ENCODE measurements at places on chromosomes 12 and 14.

DNA sequence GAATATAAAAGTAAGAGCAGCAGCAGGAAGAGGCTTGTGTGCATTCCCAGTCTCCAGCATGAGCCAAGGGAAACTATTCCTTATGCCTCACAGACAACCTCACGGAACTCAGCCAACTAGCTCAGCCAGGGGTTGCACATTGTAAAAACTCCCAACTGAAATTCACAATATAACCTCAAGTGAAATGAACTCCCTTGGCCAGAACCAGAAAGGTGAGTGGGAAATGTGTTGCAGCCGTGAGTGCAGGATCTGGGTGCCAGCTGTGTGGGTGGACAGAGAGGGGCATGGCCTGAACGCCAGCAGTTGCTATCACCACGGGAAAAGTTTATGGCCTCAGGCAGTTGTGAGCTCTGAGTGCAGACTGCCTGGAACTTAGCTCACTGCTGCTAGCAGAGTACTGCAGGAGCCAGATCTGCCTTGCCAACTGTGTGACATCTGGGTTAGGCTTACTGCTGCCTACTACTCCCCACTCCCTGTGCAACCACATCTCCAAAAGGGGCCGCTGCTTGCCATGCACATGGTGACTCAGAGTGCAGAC is 2.3 kb upstream of the CLEC1A start:
- DNase-seq, result no peak

GRCh38 chr14:28375295-28375694 is 391.3 kb upstream of the FOXG1 start:
- no peak for DNase-seq

GRCh38 chr12:58285551-58285950 is 344.2 kb downstream of the ATP23 start:
- DNase-seq, result no peak

- DNase-seq, result no peak
Measured at GRCh38 chr12:129190827-129191226, 337.5 kb downstream of the GLT1D1 start.

- DNase-seq, result no peak
Measured at GRCh38 chr12:34597548-34598351, 575.5 kb downstream of the ALG10 start.

DNA sequence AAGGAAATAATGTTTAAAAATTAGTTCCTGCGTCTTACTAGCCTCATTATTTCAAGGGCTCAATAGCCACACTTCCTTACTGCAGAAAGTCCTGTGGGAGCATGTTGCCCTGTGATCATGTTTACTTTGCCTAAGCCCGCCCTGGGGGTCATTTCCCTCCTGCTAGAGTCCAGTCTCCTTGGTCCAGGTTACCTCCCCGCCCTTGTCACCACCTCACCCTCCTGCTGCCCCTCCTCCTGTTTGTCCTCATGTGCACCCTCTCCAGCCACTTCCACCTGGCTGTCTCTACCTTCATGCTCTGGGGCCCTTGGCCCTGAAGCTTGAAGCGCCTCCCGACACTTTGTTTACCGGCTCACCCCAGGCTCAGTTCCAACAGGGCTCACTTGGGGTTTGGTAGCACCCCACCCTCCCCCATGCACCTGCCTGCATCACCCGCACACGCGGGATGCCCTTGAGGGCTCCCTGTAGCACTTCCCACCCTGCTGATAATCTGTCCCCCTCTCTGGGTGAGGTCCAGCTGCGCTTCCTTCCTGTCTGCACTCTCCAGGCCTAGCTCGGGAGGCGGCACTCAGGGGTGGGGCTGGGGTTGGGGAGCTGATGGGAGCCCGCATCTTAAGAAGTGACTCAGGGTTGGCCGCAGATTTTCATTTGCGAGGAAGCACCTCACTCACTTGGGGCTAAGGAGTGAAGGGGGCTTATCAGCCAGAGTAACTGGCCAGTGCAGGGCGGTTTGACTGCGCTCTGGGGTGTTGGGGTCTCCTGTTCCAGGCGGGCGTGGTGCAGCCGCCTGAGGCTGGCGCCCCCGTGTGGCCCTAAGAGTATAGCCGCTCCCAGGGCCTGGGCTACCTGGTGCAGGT is 40.1 kb downstream of the SMIM41 start:
- peak; percentile 35 for DNase-seq

DNA sequence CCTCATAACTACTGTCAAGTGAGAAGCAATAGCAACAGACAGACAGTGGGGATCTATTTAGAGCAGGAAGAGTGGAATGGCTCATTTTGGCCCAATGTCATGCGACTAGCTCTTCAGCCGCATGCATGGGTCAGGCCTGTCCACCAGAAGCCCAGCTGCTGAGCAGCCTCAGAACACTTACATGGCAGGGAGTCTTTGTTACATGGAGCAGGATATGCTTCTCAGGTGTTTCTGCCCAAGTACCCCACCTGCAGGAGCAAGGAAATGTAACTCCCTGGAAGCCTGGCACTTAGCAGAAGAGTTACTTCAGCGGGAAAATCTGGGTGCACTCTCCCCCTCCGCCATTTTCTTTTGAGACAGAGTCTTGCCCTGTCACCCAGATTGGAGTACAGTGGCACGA is 73.5 kb upstream of the ARHGAP5 start:
- DNase-seq, result no peak

DNA sequence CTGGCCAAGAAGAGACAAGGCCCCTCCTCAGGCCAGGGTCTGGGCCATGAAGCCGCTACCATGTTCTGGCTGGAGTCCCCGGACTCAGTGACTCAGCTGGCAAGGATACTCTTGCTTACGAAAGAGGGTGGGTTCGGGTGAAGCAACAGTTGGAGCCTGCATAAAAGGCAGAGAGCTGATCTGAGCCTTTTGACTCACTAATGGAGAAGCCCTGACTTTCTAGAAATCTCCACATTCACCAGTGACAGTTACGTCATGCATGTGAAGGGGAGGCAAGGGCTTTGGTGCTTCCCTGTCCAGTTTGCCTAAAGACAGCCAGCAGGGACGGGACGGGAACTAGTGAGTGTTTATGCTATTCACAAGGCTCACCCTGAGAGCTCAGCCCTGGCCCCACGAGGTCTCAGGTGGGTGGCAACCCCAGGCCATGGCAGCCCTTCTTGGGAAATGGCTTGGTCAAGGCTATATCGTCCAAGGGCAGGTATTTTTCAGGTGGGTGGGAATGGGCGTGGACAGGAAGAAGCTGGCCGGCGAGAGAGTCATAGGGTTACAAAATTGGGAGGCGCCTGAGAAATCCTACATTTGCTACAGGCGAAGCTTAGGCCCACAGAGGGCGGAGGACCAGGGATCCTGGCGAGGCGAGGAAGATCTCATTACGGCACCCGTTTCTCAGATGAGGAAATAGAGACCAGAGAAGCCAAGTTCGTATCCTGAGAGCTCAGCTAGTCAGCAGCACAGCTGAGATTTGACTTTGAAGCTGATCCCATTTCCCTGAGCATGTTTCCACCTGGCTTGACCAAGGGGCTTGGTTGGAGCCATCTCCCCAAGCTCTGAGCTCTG is 314.6 kb downstream of the BCL11B start:
- no peak for DNase-seq

DNA sequence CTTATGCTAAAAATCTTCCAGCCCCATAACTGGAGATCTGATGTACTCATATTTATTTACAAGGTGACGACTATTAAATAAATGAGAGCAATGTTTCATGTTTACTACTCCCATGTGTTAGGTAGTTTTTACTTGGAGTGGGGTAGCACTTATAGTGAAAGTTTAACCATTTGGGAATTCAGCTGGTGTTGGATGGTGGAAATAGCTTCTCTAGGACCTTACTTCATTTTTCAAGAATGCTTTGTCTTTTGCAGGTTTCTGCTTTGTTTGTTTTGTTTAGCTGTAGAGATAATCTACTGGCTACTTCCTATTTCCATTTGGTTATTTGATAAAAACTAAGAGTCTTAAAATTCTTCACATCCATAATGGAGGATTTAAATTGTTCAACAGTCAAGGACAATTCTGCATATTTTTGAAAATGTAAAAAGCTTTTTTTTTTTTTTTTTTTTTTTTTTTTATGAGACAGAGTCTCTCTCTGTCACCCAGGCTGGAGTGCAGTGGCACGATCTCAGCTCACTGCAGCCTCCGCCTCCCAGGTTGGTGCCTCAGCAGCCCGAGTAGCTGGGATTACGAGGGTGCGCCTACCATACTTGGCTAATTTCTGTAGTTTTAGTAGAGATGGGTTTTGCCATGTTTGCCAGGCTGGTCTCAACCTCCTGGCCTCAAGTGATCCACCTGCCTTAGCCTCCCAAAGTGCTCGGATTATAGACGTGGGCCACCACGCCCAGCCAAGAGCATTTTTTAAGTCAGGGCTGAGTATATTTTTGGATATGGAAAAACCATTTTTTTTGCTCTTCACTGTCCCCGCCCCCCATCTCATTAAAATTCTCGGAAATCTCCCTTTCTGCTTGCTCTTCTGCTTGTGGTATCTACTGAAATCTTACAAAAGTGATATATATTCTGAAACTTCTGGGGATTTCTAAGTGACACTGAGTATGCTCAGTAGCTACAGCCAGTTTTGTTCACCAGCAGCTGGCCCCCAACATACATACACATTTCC is 1.4 kb upstream of the ABCD2 start:
- peak; percentile 58 for DNase-seq

GRCh38 chr12:15648558-15648957 is 140.6 kb downstream of the EPS8 start:
- DNase-seq, result no peak

DNA sequence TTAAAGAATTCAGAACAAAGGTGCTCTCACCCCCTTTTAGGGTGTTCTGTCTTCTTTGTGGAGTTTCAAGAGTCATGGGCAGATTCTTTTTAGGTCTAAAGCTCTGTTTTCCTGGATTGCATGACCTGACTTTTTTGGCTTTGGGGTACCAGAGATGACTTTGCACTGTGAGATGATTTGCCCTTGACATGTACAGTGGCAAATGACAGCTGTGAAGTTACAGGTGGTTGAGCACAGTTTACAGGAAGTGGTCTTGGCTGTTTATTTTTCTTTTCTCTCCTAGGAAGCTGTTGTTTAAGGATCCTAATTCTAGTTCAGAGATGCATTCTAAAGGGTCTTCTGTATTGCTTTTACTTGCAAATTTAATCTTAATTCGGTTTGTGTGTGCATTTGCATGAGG is 83.8 kb upstream of the METAP2 start:
- DNase-seq, result no peak

- DNase-seq, result no peak
Measured at GRCh38 chr12:29559198-29559597, 61.7 kb upstream of the OVCH1 start.

DNA sequence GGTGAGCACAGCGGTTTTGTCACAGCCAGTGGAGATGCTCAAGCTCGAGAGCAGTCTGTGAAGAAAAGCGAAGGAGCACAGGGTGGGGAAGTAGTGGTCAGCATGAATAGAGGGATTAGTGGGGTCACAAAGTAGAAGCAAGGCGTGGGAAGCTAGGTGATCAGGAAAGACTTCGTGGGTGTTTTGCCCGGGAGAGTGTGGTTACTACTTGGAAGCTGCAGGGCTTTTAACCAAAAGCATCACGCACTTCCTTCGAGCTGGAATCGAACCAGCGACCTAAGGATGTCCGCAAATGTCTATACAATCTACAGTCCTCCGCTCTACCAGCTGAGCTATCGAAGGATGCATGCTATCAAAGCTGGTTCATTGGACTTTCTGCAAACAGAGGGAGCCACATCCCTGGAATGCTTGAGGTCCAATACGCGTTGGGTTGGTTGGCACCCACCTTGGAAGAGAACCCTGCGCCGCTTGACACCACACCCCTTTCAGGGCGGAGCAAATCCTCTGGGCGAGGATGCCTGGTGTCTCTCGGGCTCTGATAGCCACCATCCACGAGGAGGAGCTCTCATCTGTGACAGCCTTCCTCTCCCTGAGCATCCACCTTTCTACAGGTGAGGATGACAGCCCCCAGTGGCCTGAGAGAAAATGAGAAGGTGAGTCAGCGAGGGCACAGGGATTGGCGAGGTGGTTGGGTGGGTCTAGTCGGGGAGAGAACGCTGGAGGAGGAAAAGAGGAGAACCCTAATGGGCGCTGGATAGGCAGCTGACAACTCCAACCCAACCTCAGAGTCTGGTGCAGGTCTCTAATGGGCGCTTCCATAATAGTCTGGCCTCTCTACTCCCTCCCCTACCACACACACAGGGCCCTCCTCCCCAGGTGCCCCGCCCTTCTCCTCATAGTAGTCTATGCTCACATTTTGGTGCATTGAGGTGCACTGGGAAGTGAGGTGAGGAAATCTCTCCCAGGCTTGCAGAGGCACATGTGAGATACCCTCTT is 16.0 kb upstream of the OR6S1 start:
- peak; percentile 33 for DNase-seq

DNA sequence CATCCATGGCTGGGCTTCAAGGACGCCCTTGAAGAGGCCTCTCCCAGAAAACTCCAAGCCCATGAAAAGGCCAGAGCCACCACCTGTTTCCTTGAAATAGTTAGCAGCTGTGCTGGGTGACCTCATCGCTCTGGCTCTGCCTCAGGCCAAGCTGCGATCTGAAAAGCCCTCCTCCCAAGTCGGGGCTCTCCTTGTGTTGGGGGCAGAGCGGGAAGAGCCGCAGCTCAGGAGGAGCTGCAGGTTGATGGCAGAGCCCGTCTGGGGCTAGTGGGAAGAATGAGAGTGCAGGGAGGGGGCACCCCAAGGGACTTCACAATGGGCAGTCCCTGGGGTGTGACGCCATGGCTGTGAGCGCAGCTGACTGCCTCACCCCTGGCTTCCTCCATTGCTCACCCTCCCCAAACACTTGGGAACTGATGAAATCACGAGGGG is 50.0 kb upstream of the STON2 start:
- no peak for DNase-seq

DNA sequence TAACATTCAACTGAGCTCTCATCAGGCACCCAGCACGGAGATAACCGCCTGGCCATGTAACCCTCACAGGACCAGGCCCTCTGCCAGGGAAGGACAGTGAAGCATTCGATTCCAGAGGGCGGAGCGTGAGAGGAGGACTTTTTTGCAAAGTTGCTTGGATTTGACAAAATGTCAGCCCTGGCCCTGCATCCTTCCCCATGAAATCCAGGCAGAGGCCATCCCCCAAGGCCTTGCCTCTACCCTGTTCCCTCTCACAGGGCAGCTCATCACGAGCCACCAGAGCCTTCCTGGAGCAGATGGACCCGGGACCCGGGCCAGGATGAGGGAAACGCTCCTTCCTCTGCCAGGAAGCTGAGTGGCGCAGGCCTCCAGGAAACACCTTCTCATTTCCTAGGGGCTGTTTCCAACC is 17.0 kb downstream of the CAMKK2 start:
- no peak for DNase-seq

Measured in CD4-positive, alpha-beta T cell treated with Interleukin-12 subunit alpha and Interleukin-12 subunit beta, for 1 hour (primary cell).